ENCODE measurements at places on chromosomes 11 and 22.

- DNase-seq, result no peak
Measured at GRCh38 chr22:24516301-24516737, 21.2 kb downstream of the UPB1 start.

- DNase-seq, result peak; percentile 73
Measured at GRCh38 chr11:63888170-63889086, 28.5 kb downstream of the RCOR2 start.

GRCh38 chr11:10295064-10295901 lies 1.3 kb upstream of the SBF2 start:
- no peak for DNase-seq

DNA sequence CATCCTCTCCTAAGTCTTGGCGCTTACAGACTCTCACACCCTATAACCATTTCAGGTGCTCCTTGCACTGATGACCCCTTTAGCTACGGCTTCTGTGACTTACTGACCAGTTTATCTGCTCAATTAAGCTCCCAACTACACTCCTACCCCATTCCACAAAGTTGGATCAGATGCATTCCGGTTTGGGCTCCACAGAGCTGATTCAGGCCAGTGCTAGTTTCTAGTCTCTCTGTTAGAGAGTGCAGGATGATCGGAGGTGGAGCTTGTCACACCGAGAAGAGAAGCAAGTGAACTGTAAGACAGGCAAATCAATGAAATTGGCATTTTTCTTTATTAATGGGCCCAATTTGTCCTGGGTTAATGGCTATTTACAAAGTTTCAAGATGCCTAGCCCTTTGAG lies 436.8 kb upstream of the CADM1 start:
- no peak for DNase-seq

DNA sequence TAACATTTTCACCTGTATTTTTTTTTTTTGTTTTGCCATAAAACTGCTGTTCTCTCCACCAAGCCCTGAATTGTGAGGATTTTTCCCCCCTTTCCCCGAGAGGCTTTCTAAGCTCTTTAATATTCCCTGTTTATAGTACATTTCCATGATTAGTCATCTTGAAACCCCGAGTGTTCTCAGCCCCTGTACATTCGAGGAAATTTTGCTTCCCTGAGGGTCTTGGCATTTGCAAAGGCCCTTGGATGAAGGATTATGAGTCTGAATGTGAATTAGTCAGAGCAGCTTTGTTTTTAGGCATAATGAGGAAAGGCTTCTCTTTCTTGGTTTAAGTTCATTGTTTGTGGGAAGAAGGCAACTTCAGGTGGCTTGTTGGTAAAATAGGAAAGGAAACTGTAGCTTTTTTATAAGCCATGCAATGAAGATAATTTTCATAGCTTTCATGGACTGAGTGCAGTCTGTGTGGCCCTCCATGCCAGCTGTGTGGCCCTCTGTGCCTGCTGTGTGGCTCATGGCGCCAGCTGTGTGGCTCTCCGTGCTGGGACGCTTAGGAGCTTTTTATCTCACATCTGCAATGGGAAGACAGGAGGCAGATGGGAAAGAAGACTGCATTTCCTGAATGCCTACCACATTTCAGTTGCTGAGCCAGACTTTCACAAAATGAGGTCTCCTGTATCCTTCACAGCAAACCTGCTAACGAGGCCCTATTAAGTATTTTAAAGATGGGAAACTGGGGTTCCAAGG lies 129.0 kb downstream of the TEAD1 start:
- no peak for DNase-seq

- DNase-seq, result no peak
Measured at GRCh38 chr11:35259529-35259928, 120.6 kb downstream of the CD44 start.

GRCh38 chr22:33697640-33698039 lies 222.6 kb downstream of the LARGE1 start:
- DNase-seq, result no peak

- DNase-seq, result no peak
Measured at GRCh38 chr22:24137595-24137994, 43.7 kb upstream of the SUSD2 start.

- no peak for DNase-seq
Measured at GRCh38 chr11:282630-283360, 4.6 kb downstream of the NLRP6 start.

DNA sequence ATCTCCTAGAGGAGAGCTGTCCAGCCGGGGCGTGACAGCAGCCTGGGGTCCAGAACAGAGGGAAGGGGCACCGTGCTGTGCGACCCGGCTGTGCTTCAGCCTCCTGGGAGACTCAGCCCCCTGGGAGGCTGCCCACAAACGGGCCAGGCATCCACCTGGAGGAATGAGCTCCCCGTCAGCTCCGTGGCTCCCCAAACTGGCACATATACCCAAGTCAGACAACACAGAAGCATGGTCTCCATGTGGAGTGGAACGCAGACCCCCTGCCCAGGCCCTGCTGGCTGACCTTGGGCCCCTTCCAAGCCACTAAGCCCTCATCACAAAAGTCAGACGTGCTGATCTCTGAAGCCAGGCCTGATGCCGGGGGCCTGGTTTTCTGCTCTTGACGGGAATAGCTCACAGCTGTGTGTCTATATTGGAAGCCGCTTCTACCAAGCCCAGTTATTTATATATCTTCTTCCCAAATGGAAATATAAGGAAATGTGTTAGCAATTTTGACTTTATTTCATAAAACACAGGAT lies 91.7 kb downstream of the BRD1 start:
- DNase-seq, result no peak

DNA sequence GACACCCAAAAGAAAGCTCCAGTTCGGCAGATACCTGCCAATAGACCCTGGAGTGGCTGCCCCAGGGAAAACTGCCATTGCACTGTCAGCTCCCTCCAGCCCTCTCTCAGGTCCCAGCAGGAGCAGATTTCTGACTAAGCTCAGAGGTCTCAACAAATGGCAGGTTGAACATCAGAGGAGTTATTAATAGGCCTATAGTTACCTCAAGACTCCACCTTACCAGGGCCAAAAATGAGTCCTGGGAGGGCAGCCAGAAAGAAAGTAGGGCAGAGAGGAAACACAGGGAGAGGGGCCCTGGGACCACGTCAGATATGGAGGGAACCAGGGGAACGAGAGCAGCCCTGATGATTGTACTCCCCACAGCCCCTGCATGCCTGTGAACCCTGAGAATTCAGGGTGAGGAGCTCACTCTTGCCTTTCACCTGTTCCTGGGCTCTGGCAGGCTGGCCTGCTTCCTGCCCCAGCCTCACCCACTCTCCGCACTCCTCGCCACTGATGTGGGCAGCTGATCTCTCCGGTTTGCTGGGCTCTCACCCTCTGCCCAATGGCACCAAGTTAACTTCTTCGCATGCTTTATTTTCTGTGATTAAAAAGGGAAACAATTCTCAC lies 4.3 kb upstream of the RGL4 start:
- no peak for DNase-seq

DNA sequence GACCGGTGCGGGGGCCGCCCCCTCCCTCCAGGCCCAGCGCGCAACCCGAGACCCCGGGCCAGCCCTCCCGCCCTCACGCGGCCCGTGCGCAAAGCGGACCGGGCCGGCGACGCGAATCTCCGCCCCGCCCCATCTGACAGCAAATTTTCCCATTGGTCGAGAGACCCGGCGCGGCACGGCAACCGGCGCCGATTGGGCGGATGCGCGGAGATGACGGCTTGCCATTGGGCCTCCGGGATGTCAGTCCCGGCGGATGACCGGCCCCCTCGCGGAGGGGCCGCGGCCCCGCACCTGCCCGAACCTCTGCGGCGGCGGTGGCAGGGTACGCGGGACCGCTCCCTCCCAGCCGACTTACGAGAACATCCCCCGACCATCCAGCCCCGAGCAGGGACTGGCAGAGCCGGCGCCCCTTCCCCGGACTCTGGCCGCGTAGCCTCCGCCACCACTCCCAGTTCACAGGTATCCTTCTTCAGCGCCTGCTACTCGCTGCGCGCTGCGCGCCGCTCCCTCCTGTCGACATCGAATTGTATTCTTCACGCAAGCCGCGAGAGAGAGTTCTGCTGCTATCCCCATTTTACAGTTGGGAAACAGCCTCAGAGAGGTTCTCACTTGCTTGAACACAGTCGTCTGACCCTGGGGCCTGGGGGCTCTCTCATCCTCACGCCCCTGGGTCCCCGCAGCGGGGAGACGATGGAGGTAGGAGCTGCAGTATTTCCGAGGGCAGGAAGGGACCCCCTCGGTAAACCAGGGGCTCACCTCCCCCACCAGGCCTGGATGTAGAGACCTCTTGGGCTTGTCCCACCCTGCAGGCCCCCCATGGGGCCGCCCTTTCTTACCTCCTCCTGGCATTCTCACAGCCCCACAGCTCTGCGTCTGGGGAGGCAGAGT lies at the start of gene ARVCF:
ARVCF (minus strand) TSS at position 90 of the 888 bp plus-strand sequence. CDS start 26,029 bp downstream, outside the sequence.
- peak; percentile 89 for DNase-seq

DNA sequence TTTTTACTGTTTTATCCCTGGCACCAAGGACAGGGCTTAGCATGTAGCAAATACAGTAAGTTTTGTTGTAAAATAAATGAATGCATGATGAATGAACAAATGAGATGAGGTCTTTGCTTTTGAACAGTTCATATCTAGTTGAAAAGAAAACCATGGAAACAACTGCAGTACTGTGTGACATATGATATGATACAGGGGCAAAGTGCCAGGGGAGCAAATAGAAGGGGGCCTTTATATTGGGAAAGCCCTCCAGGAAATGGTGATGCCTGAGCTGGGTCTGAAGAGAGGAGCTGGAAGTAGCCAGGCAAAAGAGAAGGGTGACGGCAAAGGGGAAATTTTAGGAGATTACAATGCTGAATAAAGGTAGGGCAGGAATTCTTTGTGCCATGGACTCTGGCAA lies 63.8 kb upstream of the UCP3 start:
- DNase-seq, result no peak

GRCh38 chr11:94459576-94459975 lies 34.1 kb downstream of the MRE11 start:
- no peak for DNase-seq

GRCh38 chr11:59601788-59602187 lies 13.8 kb downstream of the OSBP start:
- DNase-seq, result no peak

GRCh38 chr11:8686325-8686724 lies 3.7 kb downstream of the RPL27A start:
- no peak for DNase-seq

DNA sequence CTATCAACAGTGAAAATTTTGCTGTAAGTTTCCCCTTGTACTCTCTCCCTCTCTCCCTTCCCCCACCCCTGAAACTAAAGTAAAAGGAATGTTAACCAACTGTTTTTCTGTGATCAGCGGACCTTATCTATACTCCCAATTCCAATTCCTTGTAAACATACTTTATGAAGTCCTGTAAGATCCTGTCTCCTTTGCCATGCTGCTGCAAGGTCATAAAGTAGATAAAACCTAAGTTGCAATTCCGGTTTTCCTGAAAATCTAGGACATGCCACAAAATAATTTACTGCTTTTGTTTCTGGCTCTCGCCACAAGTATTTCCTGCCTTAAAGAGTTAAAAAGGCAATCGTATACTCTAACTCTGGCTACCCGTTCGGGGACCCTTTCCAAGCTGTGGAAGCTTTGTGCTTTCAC lies 1469.0 kb downstream of the LRRC4C start:
- no peak for DNase-seq

GRCh38 chr22:27405672-27406388 lies 395.7 kb downstream of the MN1 start:
- DNase-seq, result no peak

GRCh38 chr22:28024422-28024888 lies 105.4 kb upstream of the PITPNB start:
- DNase-seq, result no peak

- no peak for DNase-seq
Measured at GRCh38 chr11:131745405-131745804, 375.0 kb downstream of the NTM start.

- DNase-seq, result no peak
Measured at GRCh38 chr11:29448246-29448877, 568.5 kb downstream of the KCNA4 start.

GRCh38 chr11:75505916-75506692 lies 19.6 kb downstream of the GDPD5 start:
- DNase-seq, result no peak

DNA sequence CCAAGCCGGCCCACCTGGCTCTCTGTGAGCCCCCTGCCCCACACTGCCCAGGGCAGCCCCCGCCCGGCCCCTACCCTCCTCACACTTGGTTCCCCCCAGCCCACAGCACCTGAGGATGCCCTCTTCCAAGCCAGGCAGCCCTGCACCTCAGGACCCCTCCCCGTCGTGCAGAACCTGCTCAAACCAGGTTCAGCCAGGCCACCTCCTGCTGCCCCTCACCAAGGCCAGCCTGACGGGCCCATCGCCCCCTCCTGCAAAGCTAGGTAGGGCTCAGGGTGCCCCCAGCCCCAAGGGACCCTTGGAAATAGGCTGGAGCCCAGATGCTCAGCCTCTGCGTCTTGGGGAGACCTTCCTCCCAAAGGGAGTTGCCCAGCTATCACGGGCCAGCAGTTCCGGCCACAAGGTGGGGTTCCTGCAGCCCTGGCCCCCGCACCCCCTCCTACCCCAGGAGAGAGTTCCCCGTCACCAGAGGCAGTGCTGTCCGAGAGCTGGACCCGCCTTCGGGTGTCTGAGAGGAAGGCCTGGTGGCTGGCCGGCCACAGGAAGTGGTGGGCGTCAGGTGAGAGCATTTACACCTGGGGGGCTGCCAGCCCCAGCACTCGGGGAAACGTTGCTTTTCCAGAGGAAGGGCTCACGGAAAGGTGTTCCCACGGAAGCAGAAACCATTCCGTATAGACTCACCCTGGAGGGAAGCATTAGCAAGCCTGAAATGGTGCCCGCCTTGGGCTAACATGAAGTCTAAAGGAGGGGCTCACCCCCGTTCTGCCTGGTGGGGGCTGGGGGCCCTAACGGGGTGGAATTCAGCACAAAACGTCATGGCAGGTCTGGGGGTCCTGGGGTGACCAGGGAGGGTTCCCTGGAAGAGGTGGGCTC lies 3.2 kb upstream of the SYT8 start:
- DNase-seq, result no peak

DNA sequence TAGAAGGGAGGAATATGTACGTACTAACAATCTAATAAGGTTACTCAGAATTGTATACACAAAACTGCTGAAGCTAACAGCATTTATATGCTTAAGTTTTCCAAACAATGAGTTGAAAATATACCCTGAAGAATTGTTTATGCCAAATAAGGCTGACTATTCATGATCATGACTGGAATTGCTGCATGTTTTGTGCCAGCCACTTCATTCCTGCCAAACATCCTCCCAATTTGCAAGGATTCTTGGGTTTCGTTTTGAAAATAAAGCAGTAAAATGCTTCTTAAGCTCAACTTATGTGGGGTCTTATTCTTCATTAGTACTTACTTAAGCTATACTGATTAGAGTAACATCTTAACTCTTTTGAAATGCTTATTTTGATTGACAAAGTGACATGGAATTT lies 149.0 kb downstream of the SPON1 start:
- no peak for DNase-seq

- DNase-seq, result no peak
Measured at GRCh38 chr11:128608746-128609407, 21.5 kb upstream of the ETS1 start.

GRCh38 chr11:74844865-74845264 lies 96.2 kb downstream of the RNF169 start:
- DNase-seq, result no peak

GRCh38 chr11:131656839-131657211 lies 286.4 kb downstream of the NTM start:
- DNase-seq, result no peak

- DNase-seq, result no peak
Measured at GRCh38 chr22:50269573-50269969, 609 bp downstream of the MAPK11 start.

All from CD4-positive, alpha-beta T cell treated with Interleukin-1 beta for 1 hour (primary cell).